CD4-positive, alpha-beta memory T cell (primary cell): ENCODE measurements at places on chromosomes 6 and 20. TPM values are rescaled to one million over a fixed set of nuclear protein-coding genes. Genes with fewer than 3 reads are reported as not detected.

The RBPJL gene
- total RNA-seq, result not detected

The LPIN3 gene
- total RNA-seq, result 0.17 TPM

The OVOL2 gene
- not detected for total RNA-seq

The SLC29A1 gene
- total RNA-seq, result 2.1 TPM

The HLA-DRB5 gene
- total RNA-seq, result 1.9 TPM

The SNAP91 gene
- not detected for total RNA-seq

The MAPK14 gene
- 58.9 TPM for total RNA-seq

The ZSCAN26 gene
- 26.5 TPM for total RNA-seq

The SYNE1 gene
- 209 TPM for total RNA-seq

The COL9A1 gene
- total RNA-seq, result not detected

The ABHD16B gene
- not detected for total RNA-seq
